Activated CD4-positive, CD25-positive, alpha-beta regulatory T cell treated with anti-CD3 and anti-CD28 coated beads, Interleukin-2, amount 50 U/mL, for 24 hours (primary cell): ENCODE measurements at places on chromosomes 12 and 14.

DNA sequence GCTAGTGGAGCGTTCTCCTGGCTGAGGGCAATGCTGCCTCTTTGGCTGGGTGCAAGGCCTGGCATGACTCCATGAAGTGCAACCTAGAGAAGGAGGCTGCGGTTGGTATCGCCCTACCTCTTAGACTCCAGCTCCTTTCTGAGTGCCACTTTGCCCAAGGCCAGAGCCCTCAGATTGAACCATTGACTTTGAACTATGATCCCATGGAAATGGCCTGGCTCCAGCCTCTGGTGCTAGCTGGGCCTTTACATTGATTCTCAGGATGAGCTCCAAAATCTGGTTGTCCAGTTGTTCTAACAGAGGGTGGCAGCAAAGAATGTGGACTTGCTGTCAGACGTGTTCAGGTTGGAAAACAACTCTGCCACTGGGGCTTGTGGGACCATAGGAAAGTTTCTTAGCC, 16.1 kb upstream of the SMOC1 start:
- no peak for ATAC-seq

DNA sequence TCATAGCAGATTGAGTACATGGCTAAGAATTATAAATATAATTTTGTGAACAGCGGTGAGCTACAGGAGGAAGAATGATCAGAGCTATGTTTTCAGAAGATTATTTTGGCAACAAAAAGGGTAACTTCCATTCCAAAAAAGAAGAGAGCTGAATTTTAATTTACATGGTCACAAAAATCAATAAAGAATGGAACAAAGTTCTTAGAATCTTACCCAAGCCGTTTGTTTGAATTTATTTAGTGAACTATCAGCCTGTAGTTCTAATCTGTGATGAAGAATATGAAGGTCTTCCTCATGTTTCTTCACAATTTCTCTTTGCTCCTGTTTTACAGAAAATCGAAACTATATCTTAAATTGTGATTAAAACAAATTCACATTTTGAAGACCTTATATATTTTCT, 54.4 kb upstream of the C12orf50 start:
- ATAC-seq: no peak

DNA sequence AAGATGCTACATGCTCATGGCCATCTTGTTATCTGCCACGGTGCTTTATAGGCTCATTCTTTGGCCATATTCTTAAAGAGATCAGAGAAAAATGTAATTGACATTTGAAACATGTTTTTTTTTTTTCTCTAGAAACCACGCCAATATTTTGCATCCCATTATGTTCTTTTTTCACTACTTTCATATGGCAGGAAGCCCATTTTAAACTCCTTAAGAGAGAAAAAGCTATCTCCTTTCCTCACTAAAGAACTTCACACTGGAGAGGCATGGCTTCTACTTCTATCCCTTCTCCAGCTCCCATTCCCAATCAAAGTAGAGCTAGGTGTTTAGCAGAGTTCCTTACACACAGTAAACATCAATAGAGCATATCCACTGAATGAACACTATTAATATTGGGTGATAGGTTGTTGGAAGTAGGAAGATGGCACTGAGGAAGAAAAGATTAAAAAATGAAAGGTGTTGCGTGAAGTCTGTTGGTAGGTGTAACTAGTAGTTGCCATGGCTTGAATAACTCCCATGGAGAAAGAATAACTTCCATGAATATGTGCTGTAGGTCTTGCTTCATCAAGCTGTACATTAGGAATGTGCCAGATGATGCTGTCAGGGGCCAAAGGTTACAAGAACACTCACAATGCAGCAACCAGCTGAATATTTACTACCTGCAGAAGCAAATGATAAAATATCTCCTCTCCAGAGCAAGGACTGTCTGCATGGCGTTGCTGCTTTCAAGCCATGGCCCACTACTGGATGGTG, 178.8 kb downstream of the STXBP6 start:
- ATAC-seq: no peak

DNA sequence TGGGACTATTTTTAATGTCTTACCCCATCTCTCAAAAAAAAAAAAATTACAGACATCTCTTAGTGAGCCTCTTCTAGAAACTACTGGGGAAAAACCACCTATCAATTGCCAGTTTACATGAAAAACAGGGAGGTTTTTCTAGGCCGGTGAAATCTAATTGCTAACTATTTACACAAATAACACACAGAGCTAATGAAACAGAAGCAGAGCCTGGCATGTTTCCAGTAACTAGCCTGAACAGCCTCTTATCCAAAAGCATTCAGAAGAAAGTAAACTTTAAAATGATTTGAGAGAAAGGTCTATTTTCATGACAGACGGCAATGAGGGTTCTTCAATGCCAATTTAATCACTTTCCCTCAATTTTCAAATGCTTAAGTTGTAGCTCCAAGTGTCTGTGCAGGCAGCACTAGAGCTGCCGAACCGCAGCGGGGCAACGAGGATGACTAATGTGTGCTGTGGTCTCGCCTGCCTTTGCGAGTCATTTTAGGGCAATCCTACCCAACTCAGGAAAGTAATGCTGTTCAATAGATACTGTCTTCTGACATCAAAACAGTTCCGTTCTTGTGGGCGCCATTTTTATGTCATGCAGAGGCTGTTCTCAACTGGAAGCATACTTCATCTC, 84.6 kb downstream of the SETD3 start:
- ATAC-seq: peak; percentile 82

- ATAC-seq: no peak
Measured at GRCh38 chr14:79419571-79420327, 791.6 kb downstream of the DIO2 start.

DNA sequence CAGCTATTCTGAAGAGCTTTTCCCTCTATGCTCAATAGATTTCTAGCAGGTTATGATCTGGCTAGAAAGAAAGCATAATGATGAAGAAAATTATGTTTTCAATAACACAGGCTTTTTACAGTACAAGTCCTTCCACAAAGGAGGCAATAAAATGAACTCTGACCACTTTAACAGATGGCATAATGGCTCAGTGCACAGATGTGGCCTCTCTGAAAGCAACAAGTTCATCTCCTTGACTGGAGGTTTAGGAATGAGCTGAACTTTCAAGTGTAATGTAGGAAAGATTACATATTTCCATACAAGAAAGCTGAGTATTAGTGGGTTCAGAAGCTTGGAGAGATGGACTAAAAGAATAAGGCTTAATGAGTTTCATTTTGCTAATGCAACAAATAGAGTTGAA, 147.4 kb downstream of the EFCAB11 start:
- ATAC-seq: no peak

DNA sequence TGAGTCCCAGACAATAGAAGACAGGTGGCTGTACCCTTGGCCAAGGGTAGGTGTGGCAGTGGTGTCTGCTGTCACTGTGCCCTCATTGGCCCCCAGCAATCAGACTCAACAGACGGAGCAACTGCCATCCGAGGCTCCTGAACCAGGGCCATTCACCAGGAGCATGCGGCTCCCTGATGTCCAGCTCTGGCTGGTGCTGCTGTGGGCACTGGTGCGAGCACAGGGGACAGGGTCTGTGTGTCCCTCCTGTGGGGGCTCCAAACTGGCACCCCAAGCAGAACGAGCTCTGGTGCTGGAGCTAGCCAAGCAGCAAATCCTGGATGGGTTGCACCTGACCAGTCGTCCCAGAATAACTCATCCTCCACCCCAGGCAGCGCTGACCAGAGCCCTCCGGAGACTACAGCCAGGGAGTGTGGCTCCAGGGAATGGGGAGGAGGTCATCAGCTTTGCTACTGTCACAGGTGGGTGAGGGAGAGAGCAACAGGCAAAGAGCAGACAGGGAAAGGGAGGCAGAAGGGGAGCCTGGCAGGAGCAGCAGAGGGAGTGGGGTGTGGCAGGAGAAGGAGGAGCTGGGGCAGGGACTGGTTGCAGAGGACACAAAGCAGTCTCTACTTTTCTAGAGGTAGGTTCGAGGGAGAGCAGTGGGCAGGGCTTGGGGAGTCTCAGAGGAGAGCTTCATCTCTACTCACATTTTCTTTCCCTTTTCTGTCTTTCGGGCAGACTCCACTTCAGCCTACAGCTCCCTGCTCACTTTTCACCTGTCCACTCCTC, 452 bp downstream of the INHBE start:
- no peak for ATAC-seq

DNA sequence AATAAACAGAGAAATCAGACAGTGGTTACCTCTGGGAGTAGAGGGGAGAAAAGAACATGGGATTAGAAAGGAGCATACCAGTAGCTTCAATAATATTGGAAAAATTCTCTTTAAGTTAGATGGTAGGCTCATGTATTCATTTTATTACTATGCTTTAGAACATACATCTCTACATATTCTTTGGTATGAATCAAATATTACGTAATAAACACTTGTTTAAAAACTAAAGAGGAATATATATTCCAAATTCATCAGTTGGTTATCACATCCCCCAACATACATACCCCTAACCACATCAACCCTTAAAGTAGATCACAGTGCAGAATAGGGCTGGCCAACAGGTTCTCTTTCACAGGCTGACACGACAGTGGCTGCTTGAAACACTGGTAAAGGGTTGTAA, 5.6 kb downstream of the RPAP3 start:
- no peak for ATAC-seq

GRCh38 chr14:61480704-61481285, 159.4 kb downstream of the PRKCH start:
- ATAC-seq: no peak

- ATAC-seq: no peak
Measured at GRCh38 chr12:63129927-63130326, 21.1 kb downstream of the AVPR1A start.

- ATAC-seq: no peak
Measured at GRCh38 chr12:1500095-1500801, 94.1 kb downstream of the FBXL14 start.

DNA sequence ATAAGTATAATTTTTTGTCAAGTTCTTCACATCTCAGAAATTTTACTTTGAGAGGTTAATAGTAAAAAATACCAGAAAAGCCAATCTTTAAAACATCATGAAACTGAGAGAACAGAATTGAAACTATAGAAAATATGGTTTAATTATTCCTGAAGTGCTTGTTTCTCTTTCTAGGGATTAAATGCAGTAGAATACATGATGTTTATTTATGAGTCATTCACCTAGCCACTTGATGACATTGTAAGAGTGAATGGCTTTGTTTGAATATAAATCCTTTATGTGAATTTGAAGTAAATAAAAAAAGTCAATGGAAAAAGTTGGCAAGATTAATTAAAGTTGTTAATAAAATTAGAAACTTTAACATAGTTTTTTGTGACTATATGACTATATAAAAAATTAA, 48.4 kb downstream of the KTN1 start:
- no peak for ATAC-seq

- no peak for ATAC-seq
Measured at GRCh38 chr12:16766736-16767135, 160.8 kb upstream of the LMO3 start.

- no peak for ATAC-seq
Measured at GRCh38 chr14:68807148-68807600, 14.3 kb upstream of the ZFP36L1 start.

GRCh38 chr14:79111987-79112501, 941.9 kb downstream of the NRXN3 start:
- no peak for ATAC-seq

DNA sequence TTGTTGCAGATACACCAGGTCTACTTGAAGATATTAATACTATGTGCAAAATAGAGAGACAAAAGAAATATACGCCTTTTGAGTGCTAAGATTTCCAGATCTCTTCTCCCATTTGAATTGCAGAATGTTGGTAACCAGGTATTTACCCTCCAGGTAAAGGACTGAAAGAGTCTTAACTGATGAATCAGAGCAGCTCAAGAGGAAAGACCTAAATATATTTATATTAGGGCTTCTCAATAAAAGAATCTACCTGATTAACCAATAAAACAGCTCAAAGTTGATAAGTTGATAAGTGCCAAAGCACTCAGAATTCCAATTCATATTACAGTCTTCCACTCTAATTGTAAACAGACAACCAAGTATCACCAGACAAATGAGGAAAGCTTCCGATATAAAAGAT, 59.2 kb downstream of the ZNF641 start:
- no peak for ATAC-seq

DNA sequence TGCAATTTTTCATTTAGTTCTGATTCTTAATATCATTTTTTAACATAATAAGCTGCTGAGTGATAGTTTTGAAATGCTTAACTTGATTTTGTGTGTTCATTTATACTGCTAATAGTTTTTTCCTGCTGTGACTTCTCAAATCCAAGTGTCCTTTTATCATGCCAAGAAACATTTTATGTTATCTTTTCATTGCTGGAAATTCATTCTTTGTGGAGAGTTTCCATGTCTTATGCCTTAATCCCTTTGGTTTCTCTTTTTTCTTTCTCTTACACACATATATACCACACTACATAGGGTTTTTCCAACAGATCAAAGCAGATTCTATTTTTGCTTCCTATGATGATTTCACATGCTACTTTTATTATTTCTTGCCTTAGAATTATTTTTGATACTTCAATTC, 981.1 kb downstream of the SLC6A15 start:
- ATAC-seq: no peak

DNA sequence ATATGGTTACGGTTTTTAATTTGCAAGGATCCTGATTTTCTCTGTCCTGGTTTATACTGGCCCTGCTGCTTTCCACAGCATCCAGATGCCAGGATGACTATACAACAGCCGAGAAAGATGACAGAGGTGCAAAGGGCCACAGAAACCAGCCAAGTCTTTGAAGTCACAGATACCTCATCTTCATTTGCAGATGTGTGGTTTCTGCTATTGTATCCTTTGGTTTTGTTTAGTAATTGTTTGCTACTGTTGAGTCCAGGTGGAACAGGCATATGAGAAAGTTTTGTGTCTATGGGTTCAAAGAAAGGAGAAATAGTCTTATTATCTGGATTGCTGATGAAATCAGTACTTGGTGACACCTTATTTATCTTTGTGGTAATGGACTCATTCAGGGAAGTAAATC, 17.3 kb upstream of the KLHL42 start:
- peak; percentile 28 for ATAC-seq

- ATAC-seq: no peak
Measured at GRCh38 chr12:1924996-1925683, 6.7 kb upstream of the CACNA2D4 start.

- ATAC-seq: no peak
Measured at GRCh38 chr12:131735476-131736445, 24.9 kb downstream of the SFSWAP start.
